ENCODE measurements at places on chromosomes 16 and 17.

GRCh38 chr17:47968836-47969235, 2.1 kb upstream of the CDK5RAP3 start:
- no peak for DNase-seq

- DNase-seq, result no peak
Measured at GRCh38 chr16:63539276-63539675, 1503.0 kb upstream of the CDH8 start.

- DNase-seq, result no peak
Measured at GRCh38 chr16:83220066-83220465, 587.7 kb upstream of the HSBP1 start.

GRCh38 chr17:62024866-62025265, 40.2 kb downstream of the MED13 start:
- no peak for DNase-seq

- DNase-seq, result no peak
Measured at GRCh38 chr17:80063830-80064585, 27.6 kb downstream of the CCDC40 start.

DNA sequence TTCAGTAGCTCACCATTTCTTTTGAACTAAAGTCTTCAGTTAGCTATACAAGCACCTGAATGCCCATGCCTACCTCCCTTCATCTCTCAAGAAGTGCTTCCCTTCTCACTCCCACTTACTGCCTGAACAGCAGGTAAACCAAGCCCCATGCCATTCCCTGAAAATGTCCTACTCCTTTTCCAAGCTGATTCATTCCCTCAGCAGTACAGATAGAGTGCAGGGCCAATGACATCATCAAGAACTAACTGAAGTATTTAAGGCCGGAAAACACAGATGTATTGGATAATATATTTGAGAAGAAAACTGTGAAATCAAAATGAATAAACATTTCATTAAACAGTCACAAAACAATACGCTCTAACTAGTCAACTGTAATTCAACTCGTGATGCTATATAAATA, 478.8 kb upstream of the CDH11 start:
- no peak for DNase-seq

GRCh38 chr16:70686376-70687101, 686 bp upstream of the MTSS2 start:
- no peak for DNase-seq

GRCh38 chr16:55678161-55678821, 22.5 kb downstream of the SLC6A2 start:
- no peak for DNase-seq

DNA sequence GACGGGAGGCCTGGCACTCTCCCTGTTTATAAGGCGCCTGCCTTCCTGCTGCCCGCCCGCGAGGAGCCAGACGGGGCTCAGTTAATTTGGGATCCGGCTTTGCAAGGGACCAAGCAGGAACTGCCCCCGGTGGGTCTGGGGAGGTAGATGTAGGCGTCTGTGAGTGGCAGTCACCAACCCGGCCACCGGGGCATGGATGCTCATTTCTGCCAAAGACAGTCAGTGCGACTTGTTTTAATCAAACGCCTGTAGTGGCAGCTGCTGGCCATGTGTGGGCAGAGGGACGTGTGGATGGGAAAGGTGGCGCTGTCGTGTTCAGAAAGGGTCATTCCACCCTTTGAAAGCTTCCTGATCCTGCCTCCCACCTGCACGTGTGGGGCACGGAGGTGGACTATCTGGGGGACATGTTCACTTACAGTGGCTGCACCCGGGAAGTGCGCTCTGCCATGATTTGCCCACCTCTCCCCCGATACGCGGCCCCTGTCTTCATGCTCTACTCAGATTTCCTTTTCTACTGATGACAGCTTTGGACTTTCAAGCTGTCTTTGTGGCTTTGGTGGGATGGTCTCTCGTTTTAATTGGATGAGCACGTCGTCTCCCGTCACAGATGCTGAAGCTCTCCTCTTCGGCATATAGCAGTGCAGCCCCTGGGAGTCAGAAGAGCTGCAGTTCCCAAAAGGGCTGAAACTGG, 60.3 kb upstream of the CIBAR2 start:
- peak; percentile 59 for DNase-seq

GRCh38 chr16:77613095-77613494, 109.2 kb upstream of the NUDT7 start:
- no peak for DNase-seq

GRCh38 chr17:4807605-4808377, 839 bp downstream of the PLD2 start:
- peak; percentile 29 for DNase-seq

DNA sequence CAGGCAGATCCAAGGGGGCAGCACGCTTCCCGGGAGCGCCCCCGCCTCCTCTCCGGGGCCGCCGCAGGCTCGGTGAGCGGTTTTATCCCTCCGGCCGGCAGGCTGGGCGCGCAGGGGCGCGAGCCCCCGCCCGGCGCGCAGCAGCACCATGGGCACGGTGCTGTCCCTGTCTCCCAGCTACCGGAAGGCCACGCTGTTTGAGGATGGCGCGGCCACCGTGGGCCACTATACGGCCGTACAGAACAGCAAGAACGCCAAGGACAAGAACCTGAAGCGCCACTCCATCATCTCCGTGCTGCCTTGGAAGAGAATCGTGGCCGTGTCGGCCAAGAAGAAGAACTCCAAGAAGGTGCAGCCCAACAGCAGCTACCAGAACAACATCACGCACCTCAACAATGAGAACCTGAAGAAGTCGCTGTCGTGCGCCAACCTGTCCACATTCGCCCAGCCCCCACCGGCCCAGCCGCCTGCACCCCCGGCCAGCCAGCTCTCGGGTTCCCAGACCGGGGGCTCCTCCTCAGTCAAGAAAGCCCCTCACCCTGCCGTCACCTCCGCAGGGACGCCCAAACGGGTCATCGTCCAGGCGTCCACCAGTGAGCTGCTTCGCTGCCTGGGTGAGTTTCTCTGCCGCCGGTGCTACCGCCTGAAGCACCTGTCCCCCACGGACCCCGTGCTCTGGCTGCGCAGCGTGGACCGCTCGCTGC, 832 bp downstream of the CDK5R1 start:
- peak; percentile 32 for DNase-seq
